ENCODE measurements at places on chromosomes 6 and 20. TPM values are rescaled to one million over a fixed set of nuclear protein-coding genes. Genes with fewer than 3 reads are reported as not detected.

UBE3D gene
- 7.0 TPM for total RNA-seq

TMEM170B gene
- 0.27 TPM for total RNA-seq

GRCh38 chr6:8557014-8557748 is 121.8 kb upstream of the SLC35B3 start:
- no peak for DNase-seq

DNA sequence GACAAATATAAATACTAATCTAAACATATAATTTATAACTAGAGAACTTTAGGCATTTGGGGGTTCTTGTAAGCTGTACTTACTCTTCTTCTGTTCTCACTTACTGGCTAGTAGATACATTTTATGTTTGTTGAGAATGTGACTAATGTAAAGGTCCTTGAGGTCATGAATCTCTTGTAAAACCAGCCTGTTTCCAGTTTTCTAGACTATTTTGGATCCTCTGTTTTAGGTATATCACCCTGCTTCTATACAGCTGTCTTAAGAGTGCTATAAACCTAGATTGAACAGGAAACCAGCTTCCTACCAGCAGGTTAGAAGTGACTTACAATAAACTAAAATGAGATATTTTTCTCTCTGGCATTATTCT is 134.2 kb downstream of the PLCB4 start:
- no peak for DNase-seq

GRCh38 chr20:61253264-61253639 is 1.2 kb downstream of the CDH4 start:
- DNase-seq = no peak
